Suppressor macrophage treated with lipopolysaccharide for 4 hours (primary cell): ENCODE measurements at places on chromosomes 5 and 9.
A peak's percentile ranks its signal among the peaks of the same experiment; 100 is the strongest.

DNA sequence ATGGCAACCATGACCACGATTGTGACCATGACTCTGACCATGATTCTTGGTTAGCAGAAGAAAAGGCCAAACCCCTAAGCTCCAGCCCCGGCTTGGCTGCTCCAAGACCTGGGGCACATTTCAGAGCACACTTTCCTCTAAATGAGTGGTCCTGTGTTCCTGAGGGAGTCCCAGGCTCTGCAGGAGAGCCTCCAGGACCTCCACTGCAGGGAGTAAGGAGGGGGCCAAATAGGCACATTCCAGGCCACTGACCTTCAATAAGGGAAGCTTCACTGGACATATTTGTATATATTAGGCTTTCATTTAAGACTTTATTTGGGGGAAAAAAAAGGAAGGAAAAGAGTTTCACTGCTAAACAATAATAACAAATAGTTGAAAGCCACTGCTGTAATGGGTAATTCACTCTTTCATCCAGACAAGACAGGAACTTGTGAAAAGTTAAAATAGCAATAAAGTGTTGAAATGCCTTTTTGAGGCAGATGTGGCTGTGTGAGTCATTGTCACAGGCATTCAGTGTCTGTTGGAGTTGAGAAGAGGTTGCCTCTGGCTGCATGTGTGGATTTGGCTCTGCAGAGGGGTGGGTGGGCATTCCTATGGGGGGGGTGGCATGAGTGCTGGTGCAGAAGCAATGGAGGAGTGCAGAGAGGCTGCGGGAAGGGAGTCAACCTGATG, 63.9 kb upstream of the TGFBR1 start:
- peak; percentile 86 for DNase-seq

DNA sequence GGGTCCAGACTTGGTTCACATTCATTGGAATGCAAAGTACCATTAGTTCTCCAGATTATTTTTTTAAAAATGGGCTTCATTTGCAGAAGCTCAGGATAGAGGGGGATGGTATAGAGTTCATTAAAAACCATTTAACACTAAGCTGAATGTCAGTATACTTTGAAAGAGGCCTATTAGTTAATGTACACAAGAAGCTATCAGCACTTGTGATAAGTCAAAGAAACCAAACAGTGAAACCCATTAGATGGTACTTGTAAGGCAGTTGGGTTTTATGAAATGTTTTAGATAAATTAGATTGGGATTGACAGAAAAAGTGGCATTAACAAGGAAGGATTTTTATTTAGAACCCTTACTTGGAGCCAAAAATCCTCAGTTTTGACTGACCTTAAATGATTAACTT, 229.2 kb upstream of the MPDZ start:
- DNase-seq = no peak

- no peak for DNase-seq
Observed at GRCh38 chr5:96940586-96940985, 4.7 kb downstream of the LNPEP start.

DNA sequence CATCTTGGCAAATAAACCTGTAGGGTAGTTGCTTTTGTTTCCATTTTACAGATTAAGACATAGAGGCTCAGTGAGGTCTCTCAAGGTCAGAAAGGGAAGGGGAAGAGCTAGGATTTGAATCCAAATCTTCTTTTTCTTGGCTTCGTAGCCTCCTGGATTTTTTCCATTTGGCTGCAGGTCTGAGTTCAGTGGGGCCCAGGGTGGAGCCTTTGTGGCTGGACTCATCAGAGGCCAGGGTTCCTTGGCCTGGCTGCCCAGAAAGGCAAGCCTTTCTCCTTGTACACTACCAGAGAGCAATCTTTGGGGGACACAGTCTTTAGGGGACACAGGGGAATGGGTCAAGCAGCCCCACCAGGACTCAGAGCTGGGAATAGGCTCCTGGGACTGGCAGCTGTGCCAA, 10.5 kb upstream of the TRAF1 start:
- no peak for DNase-seq

DNA sequence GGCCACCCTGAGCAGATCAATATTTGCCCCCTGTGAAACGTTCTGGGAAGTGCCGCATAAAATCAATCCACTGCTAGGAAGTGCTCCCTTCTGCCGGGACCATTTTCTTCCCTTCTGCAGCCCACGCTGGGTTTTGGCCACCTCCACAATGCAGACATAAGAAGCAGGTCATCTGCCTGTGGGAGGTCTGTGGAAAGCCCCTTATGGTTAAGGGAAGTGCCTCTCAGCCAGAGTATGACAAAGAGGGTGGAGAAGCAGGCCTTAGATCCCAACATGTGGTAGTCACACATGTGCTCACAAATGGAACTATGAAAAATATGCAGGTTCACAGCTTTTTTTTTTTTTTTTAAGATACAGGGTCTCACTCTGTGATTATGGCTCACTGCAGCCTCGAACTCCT, 82.8 kb downstream of the SLC1A3 start:
- DNase-seq = peak; percentile 95

- peak; percentile 64 for DNase-seq
Observed at GRCh38 chr5:124056991-124057723, 545.2 kb downstream of the CSNK1G3 start.
